ENCODE measurements at places on chromosomes 6 and 20.

- no peak for DNase-seq
Observed at GRCh38 chr6:88089708-88090107, 42.1 kb downstream of the SPACA1 start.

GRCh38 chr6:32905078-32905477 is 35.8 kb downstream of the HLA-DMB start:
- no peak for DNase-seq

- DNase-seq: no peak
Observed at GRCh38 chr6:122654012-122654411, 43.8 kb downstream of the PKIB start.

DNA sequence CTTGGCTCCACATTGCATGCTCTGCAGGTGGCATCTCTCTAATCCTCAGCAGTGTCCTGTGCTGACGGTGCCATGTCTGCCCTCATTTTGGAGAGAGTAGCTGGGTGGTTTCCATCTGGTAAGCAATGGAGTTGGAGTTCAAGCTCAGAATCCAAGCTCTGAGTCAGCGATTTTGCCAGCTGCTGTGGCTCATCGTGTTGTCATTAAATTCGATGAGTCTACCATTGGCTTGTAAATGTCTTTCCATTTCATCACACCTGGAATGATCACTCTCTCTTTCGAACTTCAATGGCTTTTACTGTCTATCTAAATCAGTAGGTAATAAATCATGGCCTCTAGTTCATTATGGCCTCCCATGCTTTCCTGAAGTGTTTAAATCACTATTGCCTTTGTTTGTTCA is 378.5 kb upstream of the TSHZ2 start:
- DNase-seq: peak; percentile 15

- no peak for DNase-seq
Observed at GRCh38 chr6:4589295-4589694, 186.9 kb upstream of the CDYL start.

GRCh38 chr6:88179692-88180091 is 13.5 kb upstream of the CNR1 start:
- no peak for DNase-seq

GRCh38 chr6:69957985-69958559 is 91.7 kb downstream of the COL19A1 start:
- DNase-seq: no peak

DNA sequence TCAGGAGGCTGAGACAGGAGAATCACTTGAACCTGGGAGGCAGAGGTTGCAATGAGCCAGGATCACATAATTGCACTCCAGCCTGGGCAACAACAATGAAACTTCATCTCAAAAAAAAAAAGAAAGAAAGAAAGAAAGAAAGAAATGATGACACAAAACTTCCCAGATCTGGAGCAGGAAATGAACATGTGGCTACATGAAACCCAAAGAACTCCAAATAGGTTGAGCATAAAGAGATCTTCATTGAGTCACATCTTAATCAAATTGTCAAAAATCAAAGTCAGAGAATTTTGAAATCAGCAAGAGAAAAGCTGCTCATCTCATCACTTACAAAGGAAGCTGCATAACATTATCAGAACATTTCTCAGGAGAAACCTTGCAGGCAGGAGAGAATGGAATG is 247.0 kb downstream of the IBTK start:
- no peak for DNase-seq

- DNase-seq: peak; percentile 51
Observed at GRCh38 chr20:14219801-14220461, 117.5 kb downstream of the FLRT3 start.

- no peak for DNase-seq
Observed at GRCh38 chr6:131183427-131184095, 48.3 kb downstream of the AKAP7 start.

GRCh38 chr20:4836473-4836872 is 114.8 kb downstream of the PRND start:
- no peak for DNase-seq

DNA sequence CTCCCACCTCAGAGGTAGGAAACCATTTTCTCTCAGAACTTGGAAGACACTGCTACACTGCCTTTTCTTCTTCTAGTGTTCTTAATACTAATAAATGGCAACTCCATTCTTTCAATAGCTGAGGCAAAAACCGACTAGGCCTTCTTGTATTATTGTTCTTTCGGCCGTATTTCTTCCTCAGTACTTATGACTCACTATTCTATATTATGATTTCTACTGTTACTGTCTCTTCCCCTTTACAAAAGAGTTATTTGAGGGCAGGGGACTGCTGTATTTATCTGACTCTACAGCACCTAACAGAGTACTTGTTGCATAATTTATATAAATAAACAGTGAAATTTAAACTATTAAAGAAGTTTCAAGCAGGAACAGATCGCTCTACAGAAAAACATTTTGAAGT is 3.1 kb downstream of the DNAAF9 start:
- no peak for DNase-seq

DNA sequence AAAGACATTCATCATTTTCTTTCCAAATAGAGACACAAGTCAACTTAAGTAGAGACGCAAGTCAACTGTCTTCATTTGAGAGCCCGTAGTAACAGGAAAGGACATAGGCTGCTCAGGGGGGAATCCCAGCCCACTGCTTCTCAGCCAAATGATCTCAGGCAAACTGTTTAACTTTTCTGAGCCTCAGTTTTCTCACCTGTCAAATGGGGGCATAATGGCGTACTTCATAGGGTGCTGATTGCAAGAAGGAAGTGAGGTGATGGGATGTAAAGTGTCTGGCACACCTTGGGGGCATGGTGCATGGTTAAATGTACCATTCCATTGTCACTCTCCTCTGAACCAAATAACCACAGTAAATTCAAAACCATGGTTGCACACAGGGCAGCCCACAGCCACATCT is 96.5 kb downstream of the EYA2 start:
- no peak for DNase-seq

GRCh38 chr6:80658926-80659325 is 552.5 kb downstream of the BCKDHB start:
- no peak for DNase-seq

DNA sequence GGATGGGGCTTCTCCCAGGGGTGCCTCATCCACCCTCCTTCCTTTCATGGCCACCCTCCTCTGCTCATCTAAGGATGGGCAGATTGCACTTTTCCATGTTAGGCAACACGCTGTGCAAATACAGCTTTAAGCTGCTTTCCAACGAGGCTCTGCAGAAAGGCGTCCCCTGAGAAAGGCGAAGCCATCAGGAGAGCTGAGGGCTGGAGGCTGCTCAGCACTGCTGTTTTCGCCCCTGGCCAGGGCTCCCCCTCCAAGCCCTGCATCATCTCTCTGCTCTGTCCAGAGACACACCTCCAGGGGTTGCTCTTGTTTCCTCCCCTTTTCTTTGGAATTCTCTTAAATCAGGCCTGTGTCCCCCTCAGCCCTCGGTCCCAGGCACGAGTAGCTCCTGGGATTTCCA is 526.1 kb downstream of the CDH26 start:
- DNase-seq: no peak

DNA sequence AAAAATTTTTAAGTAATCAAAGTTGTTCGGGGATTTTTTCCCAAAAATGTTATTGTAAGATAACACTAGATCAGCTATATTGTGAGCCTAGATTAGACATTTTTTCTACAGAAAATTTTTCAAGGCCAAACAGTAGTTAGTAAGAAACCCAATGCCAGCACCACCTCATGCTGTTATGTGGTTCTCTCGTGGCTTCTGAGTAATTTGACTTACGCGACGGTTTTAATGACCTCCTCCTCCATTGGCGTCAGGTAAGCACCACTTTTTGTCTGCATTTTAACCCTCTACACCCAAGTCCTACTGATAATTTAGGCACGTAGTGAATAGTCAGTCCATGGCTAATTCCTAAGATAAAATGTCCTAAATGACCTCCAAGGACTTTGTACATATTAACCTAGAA is 9.7 kb downstream of the RPS6KA2 start:
- no peak for DNase-seq

DNA sequence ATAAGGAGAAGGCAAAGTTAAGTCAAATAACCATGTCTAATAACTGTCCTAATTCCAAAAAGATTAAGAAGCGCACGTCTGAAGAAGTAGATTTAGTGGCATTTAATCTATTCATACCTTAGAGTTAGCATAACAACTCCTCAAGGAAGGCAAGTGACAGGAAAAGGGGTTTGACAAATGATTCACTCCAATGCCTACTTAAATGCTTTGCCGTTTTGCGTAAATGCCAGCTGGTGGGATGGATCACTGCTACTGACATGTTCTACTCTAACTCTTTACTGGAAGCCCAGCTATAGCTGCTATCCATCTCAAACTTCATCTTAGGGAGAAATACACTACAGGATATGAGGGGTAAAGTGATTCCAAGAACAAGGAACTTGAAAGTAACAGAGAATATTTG is 347.3 kb upstream of the RUNX2 start:
- no peak for DNase-seq

DNA sequence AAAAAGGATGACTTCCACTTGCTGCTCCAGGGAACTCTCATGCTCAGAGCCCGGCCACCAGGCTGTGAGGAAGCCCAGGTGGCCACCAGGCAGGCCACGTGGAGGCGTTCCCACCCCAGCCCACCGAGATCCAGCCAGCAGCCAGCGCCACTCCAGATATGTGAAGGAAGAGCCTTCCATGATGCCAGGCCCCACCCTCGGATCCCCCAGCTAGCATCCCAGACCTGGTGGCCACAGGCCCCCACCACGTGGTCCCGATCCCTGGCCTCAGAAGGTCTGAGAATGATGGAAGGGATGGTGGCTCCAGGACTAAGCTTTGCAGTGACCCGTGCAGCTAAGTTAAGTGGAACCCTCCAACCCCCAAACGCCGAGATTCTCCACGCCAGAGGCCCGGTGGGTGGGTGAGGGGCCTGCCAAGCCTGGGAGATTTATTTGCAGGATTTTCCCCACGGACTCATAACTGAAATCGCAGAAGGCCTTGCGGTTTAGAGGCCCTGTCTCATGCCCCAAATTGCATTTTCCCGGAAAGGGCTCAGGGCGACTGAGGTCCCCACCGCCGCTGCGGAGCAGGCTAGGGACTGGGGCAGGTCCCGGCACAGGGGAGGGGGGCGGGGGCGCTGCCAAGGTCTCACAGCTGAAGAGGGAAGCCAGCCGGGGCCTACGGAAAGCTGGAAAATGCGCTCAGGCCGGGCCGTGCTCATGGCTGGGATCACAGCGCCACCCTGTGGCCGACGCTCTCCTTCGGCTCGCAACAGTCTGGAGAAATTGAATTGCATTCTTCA is 31.1 kb upstream of the CST7 start:
- peak; percentile 70 for DNase-seq

DNA sequence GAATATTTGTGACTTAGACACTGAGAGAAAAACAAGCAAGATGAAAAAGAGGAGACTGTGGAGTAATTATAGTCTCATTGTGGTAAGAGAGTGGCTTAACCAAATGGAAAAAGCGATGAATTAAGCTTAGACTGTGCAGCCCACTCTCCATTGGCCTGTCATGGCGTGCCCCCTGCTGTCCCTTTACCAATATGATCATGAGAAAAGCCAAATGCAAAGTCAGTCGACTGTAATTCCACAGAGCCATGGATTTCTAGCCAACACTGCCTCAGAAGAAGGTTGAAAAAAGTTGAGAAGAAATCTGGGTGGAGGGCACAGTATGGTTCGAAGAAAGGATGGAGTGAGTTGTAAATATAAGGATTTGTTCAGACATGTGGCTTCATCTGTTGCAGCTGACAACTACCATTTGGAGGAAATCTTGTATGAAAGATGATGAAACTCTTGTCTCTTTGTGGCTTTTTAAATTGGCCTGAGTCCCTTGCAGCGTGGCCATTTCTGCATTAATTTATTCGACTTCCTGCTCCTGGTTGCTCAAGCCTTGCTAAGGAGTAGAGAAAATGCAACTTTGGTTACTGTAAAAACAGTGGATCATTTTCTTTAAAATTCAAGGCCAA is 251.4 kb downstream of the DOK5 start:
- DNase-seq: no peak

GRCh38 chr20:46157625-46158024 is 39.5 kb downstream of the CD40 start:
- DNase-seq: no peak

DNA sequence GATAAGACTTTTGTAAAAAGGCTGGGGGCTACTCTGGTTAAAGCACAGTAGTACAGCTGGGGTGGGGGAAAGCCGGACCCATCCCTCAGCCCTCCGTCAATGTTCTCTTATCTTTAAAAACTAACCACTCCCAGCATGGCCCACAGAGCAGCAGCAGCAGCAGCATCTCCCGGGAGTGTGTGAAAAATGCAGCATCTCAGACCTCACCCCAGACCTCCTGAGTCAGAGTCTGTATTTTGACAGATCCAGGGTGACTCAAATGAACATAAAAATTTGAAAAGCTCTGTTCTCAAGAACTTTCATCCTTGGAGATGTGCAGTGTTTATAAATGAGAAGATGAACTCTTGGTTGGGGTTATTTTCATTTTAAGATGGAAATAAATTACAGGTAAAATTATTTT is 277.7 kb upstream of the ECI2 start:
- DNase-seq: no peak

DNA sequence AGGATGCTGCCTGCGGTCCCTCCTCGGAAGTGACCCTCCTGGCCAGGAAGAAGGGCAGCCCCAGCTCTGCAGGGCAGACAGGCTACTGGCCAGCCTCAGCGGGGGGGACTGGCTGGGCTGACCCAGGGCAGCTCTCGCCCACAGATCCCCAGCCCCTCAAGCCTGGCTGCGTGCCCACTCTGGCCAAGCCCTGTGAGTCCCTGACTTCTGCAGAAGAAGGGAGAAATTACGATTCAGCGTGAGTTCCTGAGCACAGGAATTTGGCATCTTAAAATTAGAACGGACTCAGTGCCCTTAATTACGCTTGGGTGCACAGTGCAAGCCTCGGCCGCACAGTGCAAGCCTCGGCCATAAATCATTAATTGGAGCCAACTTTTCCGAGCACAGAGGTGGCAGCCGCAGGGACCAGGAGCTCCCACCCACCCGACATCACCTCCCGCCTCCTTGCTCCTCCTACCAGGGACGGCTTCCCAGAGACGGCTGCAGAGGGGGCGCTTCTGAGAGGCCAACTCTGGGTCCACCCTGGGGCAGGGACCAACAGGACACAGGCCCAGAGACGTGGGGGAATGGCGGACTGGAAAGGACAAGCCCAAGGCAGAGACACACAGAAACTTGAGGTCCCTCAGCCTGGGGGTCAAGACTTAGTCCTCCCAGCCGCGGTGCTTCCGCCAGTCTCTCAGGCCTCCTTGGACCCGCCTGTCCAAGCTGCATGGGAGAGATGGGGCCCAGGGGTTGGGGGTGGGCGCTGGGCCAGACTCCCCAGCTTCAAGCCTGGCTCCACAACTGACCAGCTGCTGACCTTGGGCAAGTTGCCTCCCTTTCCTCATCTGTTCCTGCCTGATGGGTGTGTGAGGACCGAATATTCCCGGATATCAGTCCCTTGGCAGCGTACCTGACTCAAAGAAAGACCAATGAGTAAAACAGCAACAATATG is 165.4 kb downstream of the TAF4 start:
- no peak for DNase-seq

All from RWPE1 (cell line).